ENCODE measurements at places on chromosomes 11 and 22.

GRCh38 chr11:108218455-108218854 is 4.0 kb downstream of the NPAT start:
- DNase-seq, result no peak

DNA sequence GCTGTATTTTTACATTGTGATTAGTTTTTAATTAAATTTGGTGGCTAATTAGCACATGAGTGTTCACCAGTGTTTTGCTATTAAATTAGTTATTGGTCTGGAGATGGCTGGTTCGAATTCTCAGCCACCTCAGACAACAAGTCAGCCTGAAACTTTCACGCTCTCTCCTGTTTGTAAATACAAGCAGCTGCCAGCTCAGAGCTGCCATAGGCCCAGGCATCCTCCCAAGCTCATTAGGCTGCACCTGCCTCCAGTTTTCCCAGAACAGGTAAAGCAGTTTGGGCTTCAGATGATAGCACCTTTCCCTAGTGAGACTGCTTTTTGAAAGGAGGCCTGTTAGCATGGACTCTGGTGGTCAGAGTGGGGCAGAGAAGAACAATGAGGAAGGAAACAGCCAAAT is 156.8 kb downstream of the NAV2 start:
- DNase-seq, result no peak

DNA sequence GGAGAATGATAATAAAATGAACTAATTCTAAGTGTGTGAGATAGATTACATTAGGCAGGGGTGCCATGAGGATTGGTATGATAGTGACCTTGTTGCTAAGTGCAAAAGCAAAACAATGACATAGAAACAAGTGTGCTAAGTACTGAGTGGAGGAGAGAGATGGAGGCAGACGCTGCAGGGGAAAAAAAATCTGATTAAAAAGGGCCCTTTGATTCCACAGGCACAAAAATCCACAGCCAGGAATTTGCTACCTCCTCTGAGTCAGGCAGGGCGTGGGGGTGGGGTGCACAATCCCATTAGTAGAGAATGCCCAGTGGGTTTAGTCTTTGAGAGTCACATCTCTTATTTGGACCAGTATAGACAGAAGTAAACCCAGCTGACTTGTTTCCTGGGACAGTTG is at the start of gene CNTF:
Gene CNTF (plus strand): TSS at position 322 of the 400 bp plus-strand sequence. CDS start 88 bp downstream, outside the sequence.
- DNase-seq, result no peak

- DNase-seq, result no peak
Measured at GRCh38 chr11:10295064-10295901, 1.3 kb upstream of the SBF2 start.
